ENCODE measurements at places on chromosomes 4 and X. TPM values are rescaled to one million over a fixed set of nuclear protein-coding genes. Genes with fewer than 3 reads are reported as not detected.

GRCh38 chrX:1673337-1673736, 58.5 kb downstream of the ASMT start:
- DNase-seq, result peak; percentile 32

DNA sequence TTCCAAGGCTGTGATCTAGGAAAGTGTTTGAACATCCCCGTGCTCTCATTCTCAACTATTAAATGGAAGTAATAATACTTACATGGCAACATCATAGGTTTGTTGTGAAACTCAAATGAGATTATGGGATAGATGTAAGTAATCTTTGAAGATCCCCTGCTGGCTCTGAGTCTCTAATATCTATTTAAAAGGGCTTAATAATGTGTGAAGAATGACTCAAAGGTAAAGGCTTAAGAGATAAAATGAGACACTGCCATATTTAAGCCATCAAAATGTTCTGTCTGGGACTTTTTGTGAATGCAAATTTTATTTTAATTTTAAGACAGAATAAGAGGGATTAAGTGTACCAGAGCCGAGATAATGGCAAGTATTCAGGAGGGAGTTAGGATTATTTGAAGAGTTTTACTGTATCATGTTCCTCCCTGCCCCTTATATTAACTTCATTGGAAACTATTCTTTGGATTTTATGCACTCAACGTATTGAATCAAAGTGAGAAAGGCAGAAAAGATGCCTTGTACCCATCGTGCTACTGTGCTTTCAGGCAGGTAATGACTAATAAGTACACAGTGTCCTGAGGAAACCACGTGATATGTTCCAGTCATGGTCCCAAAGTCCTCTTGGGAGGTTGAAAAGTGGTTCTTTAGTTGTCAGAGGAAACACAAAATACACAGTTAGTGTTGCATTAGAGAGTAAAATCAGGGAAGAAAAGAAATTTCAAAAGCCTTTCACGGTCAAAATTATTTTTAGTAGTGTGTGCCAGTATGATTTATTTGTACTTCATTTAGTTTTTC, 192.4 kb downstream of the RBM46 start:
- DNase-seq, result no peak

GRCh38 chr4:100022792-100023222, 72.7 kb upstream of the H2AZ1 start:
- DNase-seq, result no peak

DNA sequence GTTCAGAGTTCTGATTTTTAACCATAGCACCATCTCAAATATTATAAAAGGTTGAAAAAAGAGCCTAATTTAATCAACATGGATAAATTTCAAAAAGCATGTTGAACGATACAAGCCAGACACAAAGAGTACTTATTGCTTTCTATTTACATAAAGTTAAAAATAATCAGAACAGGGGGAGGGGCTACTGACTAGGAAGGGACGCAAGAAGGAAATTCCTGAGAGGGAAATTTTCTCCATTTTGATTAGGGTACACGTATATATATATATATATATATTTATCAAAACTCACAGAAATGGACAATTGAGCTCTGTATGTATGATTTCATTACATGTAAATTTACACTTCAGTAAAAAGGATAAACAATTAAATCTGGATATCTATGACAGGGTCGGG, 482 bp upstream of the MBTPS2 start:
- no peak for DNase-seq

GRCh38 chr4:159983082-159983481, 880.2 kb downstream of the RAPGEF2 start:
- DNase-seq, result no peak

GRCh38 chr4:118758293-118758692, 73.1 kb downstream of the METTL14 start:
- DNase-seq, result no peak

- DNase-seq, result no peak
These were observed 204.0 kb upstream of the PUDP start for GRCh38 chrX:7351926-7352325.

The IL15 gene
- 0.42 TPM for total RNA-seq

Data from lower leg skin (tissue), 4 donors.